ENCODE measurements at places on chromosomes 1 and 21.

DNA sequence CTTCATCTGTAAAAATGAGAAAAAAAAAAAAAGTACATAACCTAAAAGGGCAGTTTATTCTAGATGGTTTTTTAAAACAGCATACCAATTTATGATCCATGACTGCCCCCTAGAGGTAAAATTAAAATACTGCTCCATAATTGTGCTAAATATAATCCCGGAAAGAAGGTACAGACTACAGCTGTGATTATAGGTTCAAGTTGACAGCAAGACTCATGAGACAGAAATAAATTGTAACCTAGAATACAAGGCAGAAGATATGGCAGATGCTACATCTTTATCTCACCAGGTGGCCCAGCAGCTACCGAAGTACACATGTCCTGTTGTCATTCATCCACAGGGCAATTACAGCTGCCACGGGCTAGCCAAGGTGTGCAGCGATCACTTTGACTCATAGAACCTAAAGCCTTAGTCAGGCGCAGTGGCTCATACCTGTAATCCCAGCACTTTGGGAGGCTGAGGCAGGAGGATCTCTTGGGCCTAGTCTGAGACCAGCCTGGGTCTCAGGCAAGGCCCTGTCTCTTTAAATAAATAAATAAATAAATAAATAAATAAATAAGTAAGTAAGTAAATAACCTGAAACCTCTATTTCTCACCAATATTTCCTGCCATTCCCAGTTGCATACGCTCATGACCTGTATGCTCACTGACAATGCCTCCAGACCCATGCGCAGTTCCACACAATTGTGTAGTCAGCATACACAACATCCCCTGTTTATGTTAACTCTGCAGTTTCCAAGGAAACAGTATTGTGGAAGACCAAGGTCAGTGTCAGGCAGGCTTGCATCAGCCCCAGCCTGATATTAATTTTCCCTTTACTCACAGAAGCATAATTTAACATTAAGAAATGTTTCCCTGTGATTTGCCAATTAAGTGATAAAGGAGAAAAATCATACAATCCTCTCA lies 18.3 kb upstream of the PPIE start:
- DNase-seq: peak; percentile 21

GRCh38 chr1:30741239-30741894 lies 16.2 kb downstream of the LAPTM5 start:
- DNase-seq: no peak

DNA sequence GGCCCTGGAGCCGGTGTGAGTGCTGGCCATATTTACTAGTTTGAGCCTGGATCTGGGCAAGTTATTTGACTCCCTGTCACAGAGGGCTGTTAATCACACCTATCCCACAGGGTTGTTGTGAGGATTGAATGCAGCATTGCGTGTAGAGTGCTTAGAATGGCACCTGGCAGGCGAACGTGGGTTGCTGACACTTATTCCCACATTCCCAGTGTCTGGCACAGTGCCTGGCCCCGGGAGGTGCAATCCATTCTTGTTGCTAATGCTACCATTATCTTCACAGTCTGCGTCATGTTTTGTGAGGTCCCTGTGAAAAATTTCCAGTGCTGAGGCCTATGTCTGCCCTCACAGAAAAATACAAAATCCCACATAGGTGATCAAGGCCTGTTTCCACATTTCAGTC lies 66.1 kb downstream of the CD2 start:
- DNase-seq: peak; percentile 98

- DNase-seq: no peak
Observed at GRCh38 chr21:33991133-33991532, 75.5 kb upstream of the ATP5PO start.

DNA sequence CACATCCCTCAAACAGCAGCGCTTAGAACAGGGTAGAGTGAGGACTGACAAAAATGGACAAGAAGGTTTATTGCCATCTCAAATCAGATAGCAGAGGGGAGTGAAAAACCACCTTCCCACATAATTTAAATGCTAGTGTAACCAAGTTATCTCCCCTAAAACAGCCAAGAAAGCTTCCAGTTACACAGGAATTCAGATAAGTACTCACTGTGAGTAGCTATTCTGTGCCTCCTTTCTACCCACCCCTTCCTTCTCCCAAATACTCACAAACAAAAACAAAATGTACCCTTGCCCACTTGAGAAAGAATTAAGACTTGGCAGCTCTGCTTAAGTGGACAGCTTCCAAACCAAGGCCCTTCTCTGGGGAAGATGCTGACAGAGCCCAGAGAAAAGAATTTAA lies 9.1 kb downstream of the OTUD7B start:
- DNase-seq: no peak

GRCh38 chr1:35049116-35049515 lies 17.4 kb upstream of the ZMYM6 start:
- DNase-seq: peak; percentile 40

- DNase-seq: no peak
Observed at GRCh38 chr1:33414879-33415278, 16.0 kb downstream of the PHC2 start.

GRCh38 chr1:9746651-9747050 lies 77.1 kb downstream of the CLSTN1 start:
- no peak for DNase-seq

GRCh38 chr1:11482198-11482597 lies 3.2 kb downstream of the DISP3 start:
- DNase-seq: no peak

- no peak for DNase-seq
Observed at GRCh38 chr21:16285605-16286126, 555.9 kb downstream of the USP25 start.

DNA sequence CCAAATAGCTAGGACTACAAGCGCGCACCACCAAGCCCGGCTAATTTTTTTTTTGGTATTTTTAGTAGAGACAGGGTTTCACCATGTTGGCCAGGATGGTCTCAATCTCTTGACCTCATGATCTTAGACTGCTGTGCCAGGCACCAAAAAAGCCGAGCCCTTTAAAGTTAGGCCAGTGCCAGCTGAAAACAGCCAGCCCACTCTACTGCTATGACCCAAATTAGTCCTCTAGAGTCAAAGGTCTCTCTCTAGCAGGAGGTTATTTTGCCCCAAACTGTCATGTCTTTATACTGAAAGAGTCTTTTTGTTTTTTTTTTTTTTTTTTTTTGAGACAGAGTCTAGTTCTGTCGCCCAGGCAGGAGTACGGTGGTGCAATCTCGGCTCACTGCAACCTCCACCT lies 9.7 kb upstream of the HHIPL2 start:
- DNase-seq: no peak

GRCh38 chr21:31932470-31932764 lies 59.6 kb downstream of the HUNK start:
- no peak for DNase-seq

DNA sequence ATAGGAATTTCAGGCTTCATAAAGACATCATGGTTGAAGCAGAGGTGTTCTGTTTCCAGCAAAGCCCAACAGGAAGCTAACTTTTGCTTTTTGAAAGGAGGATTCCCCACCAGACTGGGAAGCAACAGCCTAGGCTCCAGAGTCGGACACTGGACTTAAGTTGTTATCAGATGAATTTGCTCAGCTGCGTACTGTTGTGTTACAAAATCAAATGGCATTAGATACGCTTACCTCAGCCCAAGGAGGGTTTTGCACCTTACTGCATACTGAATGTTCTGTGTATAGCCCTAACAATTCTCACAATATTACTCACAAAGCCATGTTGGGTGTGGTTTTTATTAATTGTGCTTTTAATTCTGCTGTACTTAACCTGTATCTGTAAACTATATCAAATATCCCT lies 547 bp upstream of the CHIA start:
- no peak for DNase-seq

- no peak for DNase-seq
Observed at GRCh38 chr1:181608948-181609347, 125.6 kb downstream of the CACNA1E start.

DNA sequence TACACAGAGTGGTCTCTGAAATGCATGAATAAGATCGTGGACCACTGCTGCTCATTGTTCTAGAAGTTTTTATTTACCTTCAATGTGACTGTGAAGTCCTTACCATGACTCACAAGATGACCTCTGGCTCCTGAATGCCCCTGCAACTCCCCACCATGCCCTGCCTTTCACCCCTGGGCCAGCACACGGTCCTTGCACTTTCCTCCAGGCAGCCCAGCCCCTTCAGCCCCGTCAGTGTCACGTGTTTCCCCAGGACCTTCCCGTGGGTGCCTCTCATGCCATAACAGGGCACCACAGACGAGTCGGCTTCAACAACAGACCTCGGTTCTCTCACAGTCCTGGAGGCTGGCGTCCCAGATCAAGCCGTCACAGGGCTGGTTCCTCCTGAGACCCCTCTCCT lies 62.1 kb downstream of the B3GALT5 start:
- DNase-seq: no peak

DNA sequence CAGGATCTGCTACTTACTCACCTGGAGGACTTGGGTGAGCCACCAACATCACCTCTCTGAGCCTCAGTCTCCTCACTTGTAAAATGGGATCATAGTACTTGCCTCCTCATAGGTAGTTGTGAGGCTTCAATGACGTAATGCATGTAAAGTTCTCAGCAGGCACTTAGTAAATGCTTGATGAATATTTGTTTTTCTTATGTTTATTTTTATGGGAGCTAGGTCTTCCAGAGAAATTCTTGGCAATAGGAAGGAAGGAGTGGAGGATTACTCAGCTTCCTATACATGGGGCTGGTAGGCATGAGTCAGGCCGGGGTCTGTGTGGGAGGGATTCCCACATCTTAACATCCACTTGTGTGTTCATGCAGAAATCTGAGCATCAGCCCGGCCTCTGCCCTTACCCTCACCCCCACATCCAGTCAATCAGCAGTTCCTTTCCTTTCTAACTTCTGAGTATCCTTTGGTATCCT lies 95.4 kb upstream of the USP24 start:
- DNase-seq: peak; percentile 92

DNA sequence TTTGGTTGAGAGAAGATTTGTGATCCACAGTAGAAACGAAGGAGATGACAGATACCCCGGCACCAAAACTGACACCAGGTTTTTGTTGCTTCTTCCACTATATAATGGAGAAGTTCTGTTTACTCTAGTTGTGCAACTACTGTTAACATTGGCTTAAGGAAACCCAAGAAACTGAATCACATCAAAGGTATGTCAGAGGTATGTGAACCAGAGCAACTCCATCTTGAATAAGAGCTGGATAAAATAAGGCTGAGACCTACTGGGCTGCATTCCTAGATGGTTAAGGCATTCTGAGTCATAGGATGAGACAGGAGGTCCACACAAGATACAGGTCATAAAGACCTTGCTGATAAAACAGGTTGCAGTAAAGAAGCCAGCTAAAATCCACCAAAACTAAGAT lies 173.7 kb upstream of the CAMK1G start:
- peak; percentile 62 for DNase-seq

DNA sequence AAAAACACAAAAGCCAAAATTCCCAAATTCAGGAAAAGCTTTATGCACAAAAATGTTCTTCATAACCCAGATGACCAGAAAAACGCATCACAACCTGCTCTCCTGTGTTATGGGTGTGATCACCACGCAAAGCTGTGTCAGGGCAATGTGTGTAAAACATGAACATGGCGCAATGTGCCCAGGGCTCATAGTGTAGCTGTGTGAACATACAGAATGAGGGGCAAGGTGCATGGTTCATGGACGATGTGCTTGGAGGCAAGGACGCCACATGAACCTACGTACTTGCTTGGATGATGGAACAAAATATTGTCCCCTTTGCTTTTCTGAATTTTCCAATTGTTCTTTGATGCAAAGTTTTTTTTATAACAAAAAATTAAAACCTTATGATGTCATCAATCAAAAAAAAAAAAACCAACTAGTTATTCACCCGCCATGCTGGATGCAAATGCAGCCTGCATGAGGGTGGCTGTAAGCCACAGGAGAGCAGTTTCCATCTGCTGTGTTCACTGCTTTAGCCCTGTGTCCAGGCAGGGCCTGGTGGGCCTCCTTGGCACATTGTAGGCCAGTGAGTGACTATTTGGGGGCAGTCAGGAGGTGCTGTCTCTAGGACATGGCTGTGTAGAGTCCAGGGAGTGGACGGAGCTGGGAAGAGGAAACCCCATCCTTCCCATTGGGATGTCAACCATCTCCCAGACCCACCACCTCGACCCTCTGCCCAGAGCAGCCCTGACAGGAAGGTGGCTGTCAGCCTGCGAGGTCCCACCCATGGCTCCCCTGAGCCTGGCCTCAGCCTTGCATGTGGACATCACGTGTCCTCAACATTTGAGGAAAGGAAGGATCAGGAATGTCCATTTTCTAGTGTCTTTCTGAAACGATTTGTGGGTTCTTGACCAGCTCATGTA lies 13.6 kb downstream of the KRTAP10-1 start:
- no peak for DNase-seq

GRCh38 chr1:232662910-232663309 lies 33.0 kb upstream of the SIPA1L2 start:
- DNase-seq: no peak

- peak; percentile 31 for DNase-seq
Observed at GRCh38 chr1:171267391-171267790, 19.1 kb downstream of the FMO1 start.

- DNase-seq: no peak
Observed at GRCh38 chr21:28496517-28496916, 496.2 kb downstream of the LTN1 start.

- DNase-seq: no peak
Observed at GRCh38 chr1:201906336-201906735, 17.6 kb downstream of the SHISA4 start.

DNA sequence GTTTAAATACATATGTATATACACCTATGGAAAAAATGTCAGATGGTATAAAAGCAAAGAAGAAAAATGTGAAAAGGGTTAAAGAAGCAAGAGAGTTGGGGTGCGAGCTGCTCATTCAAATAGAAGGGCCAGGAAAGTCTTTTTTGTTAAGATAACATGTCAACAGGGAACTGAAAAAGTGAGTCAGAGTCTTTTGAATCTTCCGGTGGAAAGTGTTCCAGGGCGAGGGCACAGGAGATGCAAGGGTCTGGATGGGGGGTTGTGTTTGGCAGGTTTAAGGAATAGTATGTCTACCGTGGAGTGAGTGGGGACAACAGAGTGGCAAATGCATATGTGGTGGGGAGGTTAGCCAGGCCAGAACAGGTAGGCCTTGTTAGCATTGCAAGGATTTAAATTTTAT lies 22.2 kb upstream of the GNG12 start:
- DNase-seq: no peak

DNA sequence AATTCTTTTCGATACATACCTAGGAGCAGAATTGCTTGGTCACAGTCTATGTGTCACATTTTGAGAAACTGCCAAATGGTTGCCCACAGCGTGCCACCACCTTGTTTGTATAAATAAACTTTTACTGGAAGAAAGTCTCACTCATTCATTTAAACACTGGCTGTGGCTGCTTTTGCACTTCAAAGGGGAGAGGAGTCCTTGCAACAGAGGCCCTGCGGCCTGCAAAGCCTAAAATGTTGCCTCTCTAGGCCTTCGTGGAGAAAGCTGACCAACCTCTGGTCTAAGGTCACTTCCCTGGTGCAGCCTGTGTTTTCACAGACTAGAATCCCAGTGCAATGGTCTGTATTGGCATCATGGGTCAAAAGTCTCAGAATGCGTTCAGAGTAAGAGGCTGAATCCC lies 8.3 kb downstream of the RIPK4 start:
- no peak for DNase-seq

GRCh38 chr1:14485285-14485684 lies 113.2 kb upstream of the KAZN start:
- DNase-seq: no peak

Data from AG09309 (cell line).